ENCODE measurements at places on chromosomes 13 and 19. TPM values are rescaled to one million over a fixed set of nuclear protein-coding genes. Genes with fewer than 3 reads are reported as not detected.

- no peak for DNase-seq
These were observed 121.0 kb upstream of the SLC7A1 start for GRCh38 chr13:29716493-29716892.

The ZNF93 gene
- 16.5 TPM for polyA plus RNA-seq

The ALKBH6 gene
- 17.9 TPM for polyA plus RNA-seq

- no peak for DNase-seq
These were observed 1170.4 kb downstream of the EFNB2 start for GRCh38 chr13:105365021-105365550.

- DNase-seq, result peak; percentile 93
These were observed 811 bp upstream of the PRMT1 start for GRCh38 chr19:49676136-49676783.

Measured in left lung (tissue), 14 donors.